HFFc6 (cell line): ENCODE measurements at places on chromosomes 7 and 10.

DNA sequence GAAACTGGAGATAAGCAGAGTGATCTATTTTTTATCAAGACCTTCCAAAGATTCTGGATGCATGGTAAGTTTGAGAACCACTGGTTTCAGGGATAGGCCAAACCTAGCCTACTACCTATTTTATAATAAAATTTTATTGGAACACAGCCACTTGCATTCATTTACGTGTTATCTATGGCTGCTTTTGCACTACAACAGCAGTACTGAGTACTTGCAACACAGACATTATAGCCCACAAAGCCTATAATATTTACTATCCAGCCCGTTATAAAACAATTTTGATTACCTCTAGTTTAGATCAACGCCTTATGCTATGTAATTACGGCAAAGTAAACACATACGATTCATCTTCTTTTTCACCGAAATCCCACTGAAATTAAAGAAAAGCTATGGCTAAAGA, 18.4 kb downstream of the STEAP1 start:
- peaks cover 31% of the 10 kb centered on the region for H3K4me1 ChIP-seq
- H3K36me3 ChIP-seq = peaks cover 16% of the 10 kb centered on the region

GRCh38 chr7:81776161-81776560, 6.3 kb upstream of the HGF start:
- no peaks in the 10 kb centered on the region for H3K27me3 ChIP-seq
- no peak overlapping the region for H3K27ac ChIP-seq
- H3K36me3 ChIP-seq = no peaks in the 10 kb centered on the region

DNA sequence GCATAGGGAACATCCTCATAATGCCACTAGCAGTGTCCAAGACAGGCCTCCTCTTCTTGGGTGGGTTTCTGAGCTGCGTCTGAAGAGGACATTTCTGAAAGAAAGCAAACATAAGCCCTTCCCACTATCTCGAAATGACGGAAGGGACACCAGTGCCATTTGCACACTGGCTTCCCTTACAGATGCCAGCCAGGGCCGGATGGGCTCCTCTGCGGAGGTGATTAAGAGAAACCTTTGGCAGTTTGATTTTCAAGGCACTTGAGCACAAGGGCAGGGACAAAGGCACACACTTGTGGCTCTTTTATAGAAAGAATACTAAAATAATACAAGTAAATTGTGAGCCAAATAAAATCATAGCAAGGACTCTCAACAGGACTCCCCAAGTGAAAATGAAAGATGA, 106.6 kb upstream of the CELF2 start:
- H3K27ac ChIP-seq = peak overlapping the region; percentile 90
- H3K27me3 ChIP-seq = peaks cover 9% of the 10 kb centered on the region; the same call in 1 of the 2 replicates
- peaks cover 22% of the 10 kb centered on the region for H3K4me1 ChIP-seq
- no peak for DNase-seq
- no peaks in the 10 kb centered on the region for H3K36me3 ChIP-seq
- H3K4me3 ChIP-seq = peak overlapping the region; percentile 87

GRCh38 chr10:123154711-123155505, 706 bp downstream of the BUB3 start:
- DNase-seq = peak; percentile 44
- peaks cover 23% of the 10 kb centered on the region for H3K27me3 ChIP-seq
- H3K36me3 ChIP-seq = peaks cover 40% of the 10 kb centered on the region
- H3K4me1 ChIP-seq = peaks cover 55% of the 10 kb centered on the region
- H3K4me3 ChIP-seq = peak overlapping the region; percentile 81
- H3K27ac ChIP-seq = peak overlapping the region; percentile 98
